Tibial artery (tissue), 4 donors: ENCODE measurements at places on chromosomes 2 and 18.

- DNase-seq: no peak
These were observed 190.4 kb downstream of the FMNL2 start for GRCh38 chr2:152525277-152525838.

GRCh38 chr2:72676341-72677025 is 149.3 kb downstream of the EXOC6B start:
- DNase-seq: no peak

- no peak for DNase-seq
These were observed 72.8 kb upstream of the ZEB2 start for GRCh38 chr2:144592500-144593256.

- DNase-seq: no peak
These were observed 158.9 kb downstream of the TWIST2 start for GRCh38 chr2:239006622-239007285.

GRCh38 chr18:2197946-2198345 is 373.4 kb downstream of the METTL4 start:
- no peak for DNase-seq

GRCh38 chr2:218570850-218571249 is 2.2 kb downstream of the CNOT9 start:
- no peak for DNase-seq

GRCh38 chr2:168253379-168253778 is 6.0 kb upstream of the STK39 start:
- no peak for DNase-seq

- DNase-seq: no peak
These were observed 22.8 kb downstream of the COL6A3 start for GRCh38 chr2:237391140-237391539.

DNA sequence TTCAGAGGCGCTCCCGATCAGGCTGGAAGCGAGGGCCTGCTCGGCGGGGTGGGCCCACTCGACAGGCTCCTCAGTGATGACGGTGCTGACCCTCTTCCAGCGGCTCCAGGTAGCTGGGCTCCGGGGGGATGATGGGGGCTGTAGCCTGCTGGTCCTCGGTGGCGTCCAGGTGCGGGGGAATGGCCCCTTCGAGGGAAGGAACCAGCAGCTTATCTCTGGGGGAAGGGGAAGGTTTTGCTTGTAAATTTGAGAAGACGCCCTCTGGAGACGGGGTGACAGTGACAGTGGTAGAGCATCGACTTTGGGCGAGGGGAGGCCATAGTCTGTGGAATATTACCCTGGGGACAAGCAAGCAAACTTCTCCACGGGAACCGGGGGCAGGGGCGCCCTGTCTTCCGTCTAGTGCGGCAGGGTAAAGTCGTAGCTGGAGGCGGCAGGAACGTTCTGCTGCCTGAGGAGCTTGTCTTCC is 891.9 kb upstream of the LRRTM1 start:
- peak; percentile 59 for DNase-seq

- DNase-seq: no peak
These were observed 59.4 kb downstream of the TSPYL6 start for GRCh38 chr2:54196646-54197045.

DNA sequence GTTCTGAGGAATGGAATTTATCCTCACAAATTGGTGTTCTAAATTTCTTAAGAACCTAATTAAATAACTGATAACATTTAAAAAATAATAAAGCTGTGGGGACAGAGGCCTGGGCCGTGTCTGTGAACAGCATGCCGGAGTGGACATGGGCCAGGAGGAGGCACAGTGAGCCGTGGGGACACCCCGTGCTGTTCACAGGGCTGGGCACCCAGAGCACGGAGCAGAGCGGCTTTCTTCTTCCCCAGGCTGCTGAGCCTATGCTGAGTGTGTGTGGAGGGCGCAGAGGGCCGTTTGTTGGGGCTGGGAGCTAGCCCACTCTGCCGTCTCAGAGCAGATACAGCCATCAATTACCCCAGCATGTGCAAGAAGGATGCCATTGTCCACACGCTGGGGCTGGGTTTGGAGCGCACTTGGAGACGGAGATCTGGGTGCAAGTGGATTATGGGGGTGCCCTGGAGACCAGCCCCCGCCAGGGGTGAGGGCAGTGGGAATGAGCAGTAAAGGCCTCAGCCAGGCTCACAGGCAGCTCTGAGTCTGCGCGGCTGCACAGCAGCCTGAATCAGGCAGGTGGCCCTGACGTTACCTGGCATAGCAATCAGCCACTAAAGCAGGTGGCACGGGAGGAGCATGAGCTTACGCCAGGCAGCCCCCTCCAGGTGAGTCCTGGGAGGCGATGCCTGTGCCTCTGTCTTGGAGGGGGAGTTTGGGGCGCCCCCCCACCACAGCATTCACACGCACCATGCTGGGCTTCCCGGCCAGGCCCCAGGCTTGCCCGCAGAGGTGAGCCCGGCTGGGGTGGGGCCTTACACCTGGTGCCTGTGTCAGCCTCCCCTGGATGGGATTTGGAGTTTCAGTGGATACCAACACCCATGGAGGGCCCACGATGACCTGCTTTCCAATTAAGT is 52.1 kb upstream of the SLC66A3 start:
- no peak for DNase-seq

DNA sequence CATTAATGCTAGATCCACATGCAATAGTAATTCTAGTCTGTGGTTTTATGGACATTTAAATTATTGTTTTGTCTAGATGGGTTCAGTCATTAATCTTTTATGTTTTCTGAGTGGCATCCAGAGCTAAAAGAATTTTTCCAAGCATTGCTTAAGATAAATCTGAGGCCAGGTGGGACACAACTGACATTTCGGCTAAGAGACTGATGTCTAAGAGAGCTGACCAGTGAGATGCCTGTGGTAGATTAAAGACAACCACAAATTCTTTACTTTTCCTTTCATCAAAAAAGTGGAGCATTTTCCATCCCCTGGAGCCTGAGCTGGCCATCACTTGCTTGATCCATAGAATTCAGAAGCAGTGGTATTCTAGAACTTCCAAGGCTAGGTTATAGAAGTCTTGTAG is 182.2 kb downstream of the NRP2 start:
- DNase-seq: no peak

- peak; percentile 64 for DNase-seq
These were observed 9.9 kb downstream of the IGFBP5 start for GRCh38 chr2:216685327-216685875.

DNA sequence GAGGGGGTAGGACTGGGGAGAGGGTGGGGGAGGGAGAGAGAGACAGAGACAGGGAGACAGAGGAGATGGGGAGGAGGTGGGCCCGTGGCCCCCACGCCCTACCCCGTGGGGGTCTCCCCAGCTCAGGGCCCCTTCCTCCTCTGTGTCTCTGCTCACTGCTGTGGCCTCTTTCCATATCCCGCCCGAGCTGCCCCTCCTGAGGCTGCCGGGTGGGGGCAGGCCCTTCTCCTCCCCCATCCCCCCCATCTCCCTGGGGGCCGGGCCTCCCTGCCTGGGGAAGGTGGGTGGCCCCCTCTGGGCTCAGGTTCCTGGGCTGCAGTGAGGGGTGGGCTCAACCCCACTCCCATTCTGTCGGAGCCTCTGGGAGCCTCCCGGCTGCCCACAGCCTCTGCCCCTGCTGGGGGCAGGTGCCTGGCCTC is 332 bp upstream of the PDCD1 start:
- DNase-seq: no peak

DNA sequence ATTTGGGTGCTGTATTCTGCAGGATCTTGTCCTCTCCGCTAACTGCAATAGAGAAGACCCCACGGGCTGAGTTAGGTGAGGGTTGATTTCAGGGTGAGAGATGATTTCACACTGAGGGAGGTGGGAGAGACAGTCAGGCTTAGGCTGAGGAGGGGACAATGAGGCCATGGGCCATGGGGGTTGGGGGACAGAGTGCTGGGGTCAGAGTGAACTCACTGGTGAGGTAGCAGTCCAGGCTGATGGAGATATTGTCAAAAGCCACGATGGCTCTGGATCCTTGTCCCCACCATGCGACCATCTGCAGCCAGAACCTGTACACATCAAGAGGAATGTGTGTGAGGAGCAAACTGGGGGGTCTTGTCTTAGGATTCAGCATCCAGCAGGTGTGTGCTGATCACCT is 160.0 kb downstream of the CLIP4 start:
- DNase-seq: peak; percentile 25

DNA sequence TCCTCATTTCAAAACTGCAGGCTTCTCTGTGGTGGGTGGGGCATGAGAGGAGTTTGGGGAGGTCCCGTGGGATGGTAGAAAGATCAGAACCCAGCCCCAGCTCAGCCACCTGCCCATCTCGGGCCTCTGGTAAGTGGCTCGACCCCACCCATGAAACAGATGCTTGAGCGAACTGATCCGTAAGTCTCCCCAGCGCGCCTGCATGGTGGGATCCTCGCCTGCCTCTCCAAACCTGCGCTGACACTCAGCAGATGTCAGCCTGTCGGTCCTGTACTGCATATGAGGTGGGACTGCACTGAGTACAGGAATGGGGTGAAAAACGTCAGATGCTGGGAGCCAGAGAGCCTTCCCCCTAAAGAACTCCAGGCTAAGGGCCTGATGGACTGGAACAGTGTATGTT is 15.9 kb upstream of the RPL31 start:
- no peak for DNase-seq

- no peak for DNase-seq
These were observed 879 bp downstream of the TMEM178A start for GRCh38 chr2:39666491-39667101.

GRCh38 chr2:191910518-191910917 is 63.6 kb upstream of the CAVIN2 start:
- no peak for DNase-seq

GRCh38 chr2:150081775-150082481 is 405.5 kb downstream of the RND3 start:
- no peak for DNase-seq
